ENCODE measurements at places on chromosomes 3 and 15. TPM values are rescaled to one million over a fixed set of nuclear protein-coding genes. Genes with fewer than 3 reads are reported as not detected.

DNA sequence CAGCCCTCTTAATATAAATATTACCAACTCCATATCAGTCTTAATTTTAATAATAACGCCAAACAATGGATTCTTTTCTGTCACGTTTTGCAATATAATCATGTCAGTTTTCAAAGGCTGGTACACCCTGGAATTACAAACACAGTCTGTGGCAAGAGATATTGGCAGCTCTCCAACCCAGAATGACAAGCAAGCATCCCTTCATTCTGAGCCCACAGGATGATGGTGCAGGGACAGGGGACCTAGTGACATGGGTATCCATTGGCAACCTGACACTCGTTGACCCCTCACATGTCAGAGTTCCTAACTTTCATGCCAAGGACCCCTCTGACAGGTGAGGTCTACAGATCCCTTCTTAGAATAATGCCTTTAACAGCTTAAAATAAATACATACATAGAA, 154.5 kb upstream of the TSC22D2 start:
- DNase-seq: no peak

DNA sequence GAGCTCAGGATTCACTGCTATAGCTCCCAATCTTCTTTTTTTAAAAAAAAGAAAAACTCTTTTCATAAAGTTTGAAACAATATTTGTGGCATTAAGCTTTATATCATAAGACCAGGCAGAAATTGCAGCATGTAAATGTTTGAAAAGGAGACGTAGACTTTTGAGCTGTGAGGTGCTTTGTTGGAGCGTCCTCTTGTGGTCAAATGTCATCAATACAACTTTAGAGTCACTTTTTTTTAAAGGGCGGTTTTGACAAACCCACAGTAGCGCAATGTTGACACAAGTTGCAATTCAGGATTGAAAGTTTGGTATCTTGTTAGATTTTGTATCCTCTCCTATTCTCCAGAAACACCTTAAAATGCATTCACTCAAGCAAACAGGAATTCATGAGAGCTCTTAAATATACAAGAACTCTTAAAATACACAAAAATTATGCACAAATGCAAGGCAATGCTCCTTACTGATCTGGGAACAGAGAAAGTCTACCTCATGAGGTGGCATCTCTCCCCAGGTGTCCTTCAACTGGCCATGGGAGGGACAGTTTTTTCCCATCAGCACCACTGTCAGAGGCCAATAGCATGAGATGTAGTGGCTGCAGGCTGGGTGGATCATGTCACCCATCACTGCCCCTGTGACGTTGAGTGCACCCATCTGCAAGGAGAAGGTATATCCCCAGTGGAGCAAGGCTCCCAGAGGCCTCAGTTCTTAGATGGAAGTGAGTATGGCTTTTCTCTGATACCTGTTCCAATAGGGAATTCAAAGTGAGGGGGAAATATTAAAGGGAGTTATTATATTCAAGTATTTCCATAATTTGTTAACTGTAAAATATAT, 70.7 kb downstream of the ANXA2 start:
- DNase-seq: no peak

- peak; percentile 15 for DNase-seq
Measured at GRCh38 chr15:38226608-38227266, 25.9 kb upstream of the SPRED1 start.

DNA sequence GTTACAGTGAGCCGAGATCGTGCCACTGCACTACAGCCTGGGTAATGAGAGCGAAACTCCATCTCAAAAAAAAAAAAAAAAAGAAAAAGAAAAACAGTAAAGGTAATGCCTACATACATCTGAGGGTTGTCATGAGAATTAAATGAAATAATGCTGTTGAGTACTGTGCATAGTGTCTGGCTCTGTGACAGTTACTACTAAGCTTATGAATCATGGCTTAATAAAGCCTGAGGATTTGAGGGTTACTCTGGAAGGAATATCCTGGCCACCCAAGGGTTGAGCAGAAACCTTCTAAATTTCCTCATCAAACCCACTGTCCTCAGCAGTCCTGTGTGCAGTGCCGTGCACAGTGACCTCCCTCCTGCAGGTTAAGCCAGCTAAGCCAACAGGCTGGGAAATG, 26.8 kb upstream of the ELP6 start:
- no peak for DNase-seq

DNA sequence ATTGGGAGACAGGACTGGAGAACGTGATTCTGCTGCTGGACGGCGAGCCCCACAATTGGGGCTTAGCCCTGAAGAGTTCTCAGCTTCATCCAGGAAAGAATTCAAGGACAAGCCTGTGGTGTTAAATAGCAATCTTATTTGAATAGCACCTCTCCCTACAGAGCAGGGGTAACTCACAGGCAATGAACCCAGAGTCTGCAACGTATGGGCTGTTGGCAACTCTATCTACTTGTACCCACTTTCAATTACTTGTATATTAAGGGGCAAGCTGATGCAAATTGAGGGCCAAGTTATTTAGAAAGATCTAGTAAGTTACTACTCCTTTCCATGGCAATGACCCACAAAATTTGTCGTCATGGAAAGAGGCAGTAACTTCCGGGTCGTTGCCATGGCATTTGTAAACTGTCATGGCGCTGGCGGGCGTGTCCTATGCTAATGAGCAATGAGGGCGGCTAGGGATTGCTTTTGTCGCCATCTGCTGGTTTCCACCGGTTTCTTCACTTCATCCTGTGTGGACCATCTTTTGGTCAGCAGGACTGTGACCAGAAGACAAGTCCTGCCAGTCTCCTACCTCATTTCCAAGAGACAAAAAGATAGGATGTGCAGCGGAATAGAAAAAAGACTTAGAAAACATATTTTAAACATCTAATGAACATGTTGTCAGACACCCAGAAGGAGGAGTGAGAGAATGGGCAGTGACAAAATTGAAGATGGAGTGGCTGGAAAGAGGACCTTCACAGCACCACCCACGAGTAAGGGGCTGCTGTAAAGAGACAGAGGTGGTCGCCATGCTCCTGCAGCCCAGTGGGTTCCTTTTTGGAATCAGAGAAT, 45.8 kb upstream of the SH3BP5 start:
- DNase-seq: peak; percentile 80

GRCh38 chr15:75673426-75674235, 25.9 kb downstream of the SNX33 start:
- DNase-seq: peak; percentile 64

- DNase-seq: peak; percentile 31
Measured at GRCh38 chr15:80906159-80906766, 83.4 kb downstream of the MESD start.

GRCh38 chr3:14322001-14322400, 80.4 kb upstream of the SLC6A6 start:
- no peak for DNase-seq

DNA sequence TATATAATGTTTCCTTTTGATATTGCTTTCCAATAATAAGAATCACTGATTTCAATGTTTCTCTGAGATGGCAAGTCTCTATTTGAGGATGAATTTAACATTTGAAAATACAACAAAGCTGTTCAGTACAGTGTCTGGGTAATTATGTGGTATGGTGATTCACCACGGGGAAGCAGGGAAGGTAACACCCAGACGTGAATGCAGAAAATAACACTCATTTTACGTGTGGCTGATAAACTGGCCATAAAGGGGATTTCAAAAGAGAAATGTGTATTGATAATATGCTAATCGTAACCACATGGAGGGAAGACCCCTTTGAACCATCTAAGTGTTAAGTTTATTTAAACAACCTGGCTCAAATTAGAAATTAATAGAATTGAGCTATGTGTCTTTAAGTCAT, 344.6 kb downstream of the GRM7 start:
- DNase-seq: no peak

GRCh38 chr3:39142067-39142466, 11.3 kb downstream of the CSRNP1 start:
- no peak for DNase-seq

GRCh38 chr15:33746203-33746602, 222.1 kb upstream of the CHRM5 start:
- DNase-seq: no peak

GRCh38 chr15:78389322-78389721, 48.7 kb upstream of the IREB2 start:
- DNase-seq: no peak

DNA sequence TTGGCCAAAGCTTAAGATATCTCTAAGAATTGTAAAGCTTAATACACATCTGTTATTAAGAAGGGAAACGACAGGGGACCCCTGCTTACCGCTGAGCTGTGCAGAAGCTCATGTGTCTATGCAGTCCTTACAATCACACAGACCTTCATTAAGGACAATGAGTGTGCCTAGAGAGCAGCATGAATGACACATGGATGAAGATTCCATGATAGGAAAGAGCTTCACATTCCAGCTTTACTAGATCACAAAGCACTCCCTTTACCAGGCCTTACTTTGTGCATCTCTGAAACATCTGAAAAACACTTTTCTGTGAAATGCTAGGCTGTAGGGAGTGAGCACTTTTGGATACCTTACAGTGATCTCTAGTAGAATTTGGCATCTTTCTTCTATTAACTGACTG, 32.0 kb downstream of the RNF168 start:
- no peak for DNase-seq

- DNase-seq: no peak
Measured at GRCh38 chr3:89762405-89762804, 655.0 kb downstream of the EPHA3 start.

Gene EFCAB12
- not detected for total RNA-seq

Gene ZNF774
- 0.07 TPM for total RNA-seq

Gene BBX
- 18.8 TPM for total RNA-seq

Gene MAN2A2
- 9.5 TPM for total RNA-seq

Gene IL17RC
- 14.8 TPM for total RNA-seq

Gene PCNP
- 251 TPM for total RNA-seq

Data from MG63 (cell line).